ENCODE measurements at places on chromosomes 5 and 9.

- DNase-seq = no peak
These were observed 1.9 kb upstream of the ANKRD18A start for GRCh38 chr9:38622288-38622674.

DNA sequence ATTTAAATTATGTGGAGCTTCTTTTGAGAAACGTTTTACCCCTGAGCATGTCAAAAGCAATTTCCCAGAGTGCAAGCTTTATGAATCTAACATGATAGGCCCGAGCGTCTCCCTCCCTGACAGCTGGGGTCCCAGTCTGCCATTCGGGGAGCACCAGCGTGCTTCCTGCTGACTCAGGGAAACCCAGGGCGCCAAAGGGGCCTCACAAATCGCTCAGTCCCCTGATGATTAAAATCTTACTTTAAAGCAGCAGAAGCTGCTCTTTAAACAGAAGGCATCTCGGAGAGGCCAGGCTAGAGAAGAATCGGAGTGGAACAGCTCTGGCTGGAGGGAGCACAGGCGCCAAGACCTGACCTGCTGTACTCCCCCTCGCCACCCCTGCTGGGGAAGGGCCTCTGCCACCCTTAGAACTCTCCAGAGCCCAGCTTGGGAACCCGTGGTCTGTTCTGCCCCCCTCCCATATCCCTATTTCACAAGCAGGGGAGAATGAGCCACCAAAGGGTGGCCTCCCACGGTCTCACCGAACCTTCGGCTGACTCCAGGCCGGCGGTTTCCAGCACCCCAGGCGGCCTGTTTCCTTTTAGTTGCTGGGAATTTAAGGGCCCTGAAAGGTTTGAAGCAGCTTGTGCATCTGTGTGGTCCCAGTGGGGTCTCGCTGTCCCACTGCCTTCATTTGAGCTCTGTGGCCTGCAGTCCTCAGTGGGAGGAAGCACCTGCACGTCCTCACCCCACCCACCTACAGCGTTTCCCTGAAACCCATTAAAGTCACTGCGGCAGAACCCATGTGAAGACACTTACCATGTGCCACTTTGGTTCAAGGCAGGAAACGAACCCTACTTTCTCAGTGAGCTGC lies 147.6 kb downstream of the COL23A1 start:
- no peak for DNase-seq

DNA sequence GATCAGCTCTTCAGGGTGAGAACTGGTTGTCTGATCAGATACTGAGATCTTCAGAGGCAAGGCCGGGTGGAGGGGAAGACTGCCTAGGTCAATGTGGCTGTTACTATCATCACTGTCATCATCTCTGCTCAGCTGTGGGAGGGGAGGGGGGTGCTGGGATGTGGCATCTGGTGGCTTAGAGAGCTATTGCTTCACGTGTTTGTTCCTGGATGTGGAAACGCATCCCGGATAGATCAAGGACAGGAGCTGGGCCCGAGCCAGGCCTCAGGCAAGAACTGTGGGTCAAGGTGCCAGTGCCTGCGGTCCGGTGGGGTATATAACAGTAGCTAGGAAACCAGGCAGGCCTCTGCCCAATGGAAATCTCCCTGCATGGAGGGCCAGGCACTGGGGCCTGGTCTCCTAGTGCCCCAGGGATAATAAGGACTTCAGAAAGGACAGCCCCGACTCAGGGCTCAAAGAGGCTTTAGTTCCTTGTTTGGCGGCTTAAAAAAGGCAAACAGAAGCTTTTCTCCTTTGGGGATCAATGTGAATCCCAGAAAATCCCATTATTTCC lies 30.3 kb upstream of the TIFAB start:
- no peak for DNase-seq

DNA sequence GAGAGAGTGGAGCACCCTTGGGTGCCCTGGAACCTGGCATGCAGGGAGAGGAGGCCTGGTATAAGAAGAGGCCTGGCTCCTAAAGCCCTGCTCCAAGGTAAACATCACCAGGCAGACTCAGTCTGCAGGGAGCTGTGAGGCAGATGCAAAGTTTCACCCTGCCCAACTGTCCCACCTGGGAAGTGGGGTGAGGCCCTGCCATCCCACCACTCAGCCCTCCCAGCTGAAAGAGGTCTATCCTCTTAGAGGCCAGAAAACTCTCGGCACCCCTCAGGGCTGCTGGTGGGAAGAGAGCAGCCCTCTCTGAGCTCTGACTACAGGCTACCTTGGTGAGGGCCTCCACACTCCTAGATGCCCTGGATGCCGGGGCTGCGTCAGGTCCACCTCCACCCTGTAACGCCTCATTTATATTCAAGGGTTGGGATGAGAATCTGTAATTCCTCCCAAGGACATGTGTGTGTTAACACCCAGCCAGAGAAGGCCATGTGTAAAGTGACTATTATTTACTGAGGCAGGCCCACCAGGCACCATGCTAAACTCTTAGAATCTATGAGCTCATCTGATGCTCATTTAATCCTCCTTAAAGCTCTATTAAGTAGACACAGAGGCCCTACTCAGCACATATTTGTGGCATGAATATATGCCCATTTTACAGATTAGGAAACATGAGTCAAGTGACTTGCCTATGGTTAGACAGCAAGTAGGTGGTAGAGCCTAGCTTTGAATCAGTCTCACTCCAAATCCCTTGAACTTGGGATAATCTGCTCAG lies 205.9 kb downstream of the FSTL4 start:
- no peak for DNase-seq

GRCh38 chr5:160280384-160281095 lies 31.8 kb downstream of the CCNJL start:
- DNase-seq = no peak

DNA sequence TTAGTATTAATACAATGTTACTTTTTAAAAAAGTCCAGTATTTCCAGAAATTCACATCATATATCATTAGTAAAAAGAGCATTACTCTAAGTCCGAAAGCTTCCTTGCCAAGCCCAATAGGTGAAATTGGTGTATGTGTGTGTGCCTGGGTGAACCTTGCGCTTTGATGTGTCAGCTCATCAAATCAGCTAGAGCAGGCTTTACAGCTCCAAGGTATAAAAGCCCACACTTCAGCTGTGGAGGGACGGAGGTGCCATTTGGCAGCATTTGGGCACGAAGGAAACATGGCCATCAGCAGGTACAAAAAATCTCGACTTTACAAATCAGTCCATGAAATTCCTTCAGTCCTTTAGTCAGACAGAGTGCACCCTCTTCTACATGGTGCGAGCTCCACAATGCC lies 76.5 kb upstream of the IL7R start:
- no peak for DNase-seq

DNA sequence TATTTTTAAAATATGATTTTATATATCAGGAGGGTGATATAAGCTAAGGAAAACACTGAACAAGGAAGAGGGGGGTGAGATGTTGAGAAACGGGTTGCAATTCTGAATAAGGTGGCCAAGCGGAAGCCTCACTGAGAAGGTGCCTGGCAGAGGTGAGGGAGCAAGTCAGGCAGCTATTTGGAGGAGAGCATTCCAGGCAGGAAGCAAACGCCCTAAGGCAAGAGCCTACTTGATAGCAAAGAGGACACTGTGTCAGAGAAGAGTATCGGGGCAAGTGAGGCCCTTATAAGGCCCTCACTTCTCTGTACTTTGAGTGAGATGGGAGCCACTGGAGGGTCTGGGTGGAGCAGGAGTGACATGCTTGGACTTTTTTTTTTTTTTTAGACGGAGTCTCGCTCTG lies 8.0 kb upstream of the CTNNA1 start:
- DNase-seq = no peak

DNA sequence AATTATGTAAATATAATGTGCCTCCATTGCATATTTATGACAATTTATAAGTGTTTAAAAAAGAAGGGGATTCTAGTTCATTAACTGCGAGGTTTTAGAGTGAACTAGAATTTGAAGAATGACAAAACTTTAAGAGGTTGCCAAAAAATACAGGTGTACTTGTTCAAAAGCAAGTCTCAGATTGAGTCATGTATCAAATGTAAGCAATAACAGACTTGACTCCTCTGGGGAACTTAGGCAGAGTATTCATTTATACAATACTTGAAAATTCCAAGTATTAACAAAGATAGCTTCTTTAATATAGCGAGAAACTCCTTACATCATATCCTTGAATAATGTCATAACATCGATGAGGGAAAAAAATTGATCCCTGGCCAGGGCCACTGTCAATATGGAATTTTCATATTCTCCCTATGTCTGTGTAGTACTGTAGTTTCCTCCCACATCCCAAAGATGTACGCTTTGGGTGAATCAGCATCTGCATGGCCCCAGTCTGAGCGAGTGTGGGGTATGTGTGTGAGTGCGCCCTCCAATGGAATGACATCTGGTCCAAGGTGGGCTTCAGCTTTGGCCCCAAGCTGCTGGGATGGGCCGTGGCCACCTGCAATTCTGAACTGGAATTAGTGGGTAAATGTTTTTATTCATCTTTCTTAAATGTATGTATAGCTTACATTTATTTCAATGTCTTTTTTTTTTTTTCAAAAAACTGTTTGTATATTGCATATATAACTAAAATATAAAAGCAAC lies 70.1 kb downstream of the RIC1 start:
- peak; percentile 21 for DNase-seq

DNA sequence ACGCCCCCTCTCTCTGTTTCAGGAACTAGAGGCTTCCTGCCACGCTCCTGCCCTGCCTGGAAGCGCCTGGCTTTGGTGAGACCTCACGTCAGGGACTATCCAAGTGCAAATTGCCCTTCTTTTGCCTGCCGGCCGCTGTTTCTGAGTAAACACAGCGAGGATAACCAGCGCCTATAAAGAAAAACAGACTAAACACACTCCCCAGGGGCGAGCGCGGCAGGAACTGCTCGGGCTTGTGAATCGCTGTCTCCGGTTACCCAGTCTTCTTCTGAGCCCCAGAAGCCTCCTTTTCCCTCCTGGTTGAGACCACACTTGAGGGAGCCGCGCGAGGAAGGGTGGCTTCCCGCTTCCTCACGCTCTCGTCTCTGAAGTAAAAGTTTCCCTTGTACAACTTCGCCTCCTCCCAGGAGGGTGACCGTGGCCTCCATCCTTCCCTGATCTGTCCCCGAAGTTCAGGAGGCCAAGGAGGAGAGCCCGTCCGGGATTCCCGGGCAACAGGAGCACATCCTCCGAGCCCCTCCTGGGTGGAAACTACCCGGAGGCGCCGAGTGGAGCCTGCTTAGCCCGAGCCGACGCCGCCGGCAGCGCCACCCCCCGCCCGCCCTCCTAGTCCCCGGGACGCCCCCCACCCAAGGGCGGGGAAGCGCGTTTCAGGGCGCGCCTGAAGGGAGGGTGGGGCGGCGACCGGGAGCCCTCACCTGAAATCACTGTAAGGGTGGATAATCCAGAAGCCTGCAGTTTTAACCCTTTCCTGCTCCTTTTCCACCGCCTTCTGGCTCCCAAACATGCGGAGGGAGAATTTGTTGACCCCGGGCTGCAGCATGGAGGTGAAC lies 993 bp downstream of the HCN1 start:
- DNase-seq = no peak

DNA sequence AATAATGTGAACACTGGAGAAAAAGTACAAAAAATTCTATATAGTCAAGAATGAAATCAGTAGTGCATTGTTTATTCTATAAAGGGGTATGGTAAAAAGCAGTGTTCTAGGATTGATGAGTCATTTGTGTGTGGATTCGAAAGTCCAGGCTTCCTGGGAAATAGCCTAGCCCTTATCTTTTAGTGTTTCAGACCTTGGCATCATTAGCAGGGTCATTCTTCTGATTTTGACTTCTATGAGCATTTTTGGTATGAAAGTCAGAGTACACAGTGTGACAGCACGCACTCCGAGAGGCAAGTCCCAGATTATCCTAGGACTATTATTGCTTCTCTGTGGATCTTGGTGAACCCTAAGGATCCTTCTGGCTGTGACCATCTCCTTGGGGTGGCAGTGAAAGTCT lies 16.9 kb downstream of the PCSK5 start:
- DNase-seq = peak; percentile 22

GRCh38 chr5:74446725-74447241 lies 193.7 kb downstream of the ENC1 start:
- peak; percentile 51 for DNase-seq

DNA sequence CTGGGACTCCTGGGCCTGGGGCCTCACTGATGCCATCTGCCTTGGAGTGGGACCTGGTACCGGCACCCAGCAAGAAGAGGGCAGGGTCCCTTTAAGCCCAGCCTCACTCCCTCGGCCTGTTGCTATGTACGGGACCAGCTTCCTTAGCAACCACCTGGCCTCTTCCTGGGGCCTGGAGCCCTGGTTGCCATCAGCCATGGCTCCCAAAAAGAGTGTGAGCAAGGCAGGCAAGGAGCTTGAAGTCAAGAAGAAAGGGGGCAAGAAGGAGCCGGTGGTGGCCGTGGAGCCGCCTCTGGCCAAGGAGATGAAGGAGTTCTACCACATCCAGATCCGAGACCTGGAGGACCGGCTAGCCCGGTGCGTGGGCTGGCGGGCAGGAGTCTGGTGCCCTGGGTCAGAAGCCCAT lies at the start of gene CFAP157:
Gene CFAP157 (plus strand): TSS at position 153 of the 406 bp plus-strand sequence. CDS start 44 bp downstream, at position 197.
- DNase-seq = no peak

DNA sequence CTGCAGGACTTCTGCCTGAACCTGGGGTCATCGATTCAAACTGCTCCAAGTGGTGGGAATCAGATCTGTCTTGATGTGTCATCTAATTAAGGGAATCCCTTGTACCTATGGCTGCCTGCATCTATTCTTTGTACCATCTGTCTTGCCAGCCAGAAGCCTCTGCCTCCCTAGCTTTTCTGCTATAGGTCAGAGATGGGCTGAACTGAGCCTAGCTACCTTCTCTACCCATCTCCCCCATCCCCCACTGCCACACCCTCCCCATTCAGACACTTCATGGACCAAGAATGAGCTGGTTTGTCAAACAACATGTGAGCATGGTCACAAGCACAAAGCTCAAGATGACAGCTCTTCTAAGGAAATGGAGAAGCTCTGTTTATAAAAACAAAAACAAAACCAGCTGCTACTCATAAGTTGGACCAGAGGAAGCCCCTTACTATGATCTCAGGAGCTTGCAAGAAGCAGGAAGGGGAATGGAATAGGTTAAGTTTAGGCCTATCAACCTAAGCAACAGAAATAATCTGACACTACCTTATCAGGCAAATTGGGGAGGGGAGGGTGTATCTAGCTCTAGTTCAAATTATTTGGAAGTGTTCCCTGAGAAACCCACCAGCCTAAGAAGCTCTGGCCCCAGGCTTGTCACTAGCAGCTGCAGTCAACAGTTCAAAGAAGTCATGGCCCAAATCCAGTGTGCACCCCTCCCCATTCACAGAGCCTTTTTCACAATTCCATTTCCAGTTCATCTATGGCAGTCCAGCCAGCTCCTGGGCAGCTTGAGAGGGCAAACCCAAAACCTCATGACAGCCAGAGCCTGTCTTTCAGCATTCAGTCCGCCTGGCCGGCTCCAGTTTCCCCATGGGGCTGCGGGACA lies 29.9 kb downstream of the SKP1 start:
- peak; percentile 12 for DNase-seq

DNA sequence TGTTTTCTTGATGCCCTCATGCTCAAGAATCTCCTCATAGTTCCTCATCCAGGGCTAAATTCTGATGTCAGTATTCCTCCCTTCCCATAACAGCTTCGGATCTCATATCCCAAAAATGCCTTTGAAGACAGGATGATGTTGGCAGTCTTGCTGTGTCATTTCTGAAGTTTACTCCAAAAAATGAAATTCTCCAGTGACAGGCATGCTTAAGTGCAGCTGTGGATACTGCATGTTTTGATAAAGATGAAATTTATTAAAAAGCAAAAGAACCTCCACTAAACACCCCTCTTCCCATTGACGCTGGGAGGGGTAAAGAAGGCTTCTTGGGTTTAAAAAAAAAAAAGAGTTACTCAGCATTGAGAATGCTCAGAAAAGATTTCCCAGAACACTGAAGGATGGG lies 43.1 kb downstream of the NDST1 start:
- no peak for DNase-seq

GRCh38 chr5:10675177-10675700 lies 85.8 kb downstream of the DAP start:
- no peak for DNase-seq

- peak; percentile 99 for DNase-seq
These were observed 49.9 kb upstream of the SLIT3 start for GRCh38 chr5:169350759-169351240.

GRCh38 chr5:179261301-179262125 lies 83.7 kb downstream of the ADAMTS2 start:
- DNase-seq = peak; percentile 50
